ENCODE measurements at places on chromosomes 1 and 21. TPM values are rescaled to one million over a fixed set of nuclear protein-coding genes. Genes with fewer than 3 reads are reported as not detected.

The PGLYRP3 gene
- not detected for polyA plus RNA-seq

The LEMD1 gene
- polyA plus RNA-seq = not detected

GRCh38 chr1:235079443-235080296 is 49.0 kb downstream of the TOMM20 start:
- H3K36me3 ChIP-seq = no peaks in the 10 kb centered on the region
- H3K27ac ChIP-seq = peak overlapping the region; percentile 54
- peaks cover 44% of the 10 kb centered on the region for H3K4me1 ChIP-seq
- H3K27me3 ChIP-seq = no peaks in the 10 kb centered on the region

- H3K27ac ChIP-seq = no peak overlapping the region
- H3K36me3 ChIP-seq = no peaks in the 10 kb centered on the region
- H3K27me3 ChIP-seq = peaks cover 14% of the 10 kb centered on the region
Measured at GRCh38 chr1:22326931-22327330, 124.7 kb upstream of the ZBTB40 start.
